ENCODE measurements at places on chromosomes 4 and X.

DNA sequence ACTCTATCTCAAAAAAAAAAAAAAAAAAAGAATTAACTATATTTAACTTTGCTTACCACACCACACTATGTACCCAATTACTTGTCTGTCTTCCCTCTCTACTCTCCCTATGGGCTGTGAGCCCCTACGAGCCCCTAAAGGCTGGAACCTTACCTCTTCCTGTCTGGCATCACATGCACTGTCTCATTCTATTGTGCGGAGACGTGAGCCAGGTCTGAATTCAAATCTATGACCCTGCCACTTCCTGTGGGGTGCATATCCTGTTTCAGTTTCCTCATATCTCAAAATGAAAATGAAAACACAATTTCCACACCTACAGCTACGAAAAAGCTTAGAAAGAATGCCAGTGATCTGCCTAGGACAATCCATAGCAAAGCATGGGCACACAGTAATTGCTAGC lies 42.9 kb upstream of the HS3ST1 start:
- DNase-seq = no peak

DNA sequence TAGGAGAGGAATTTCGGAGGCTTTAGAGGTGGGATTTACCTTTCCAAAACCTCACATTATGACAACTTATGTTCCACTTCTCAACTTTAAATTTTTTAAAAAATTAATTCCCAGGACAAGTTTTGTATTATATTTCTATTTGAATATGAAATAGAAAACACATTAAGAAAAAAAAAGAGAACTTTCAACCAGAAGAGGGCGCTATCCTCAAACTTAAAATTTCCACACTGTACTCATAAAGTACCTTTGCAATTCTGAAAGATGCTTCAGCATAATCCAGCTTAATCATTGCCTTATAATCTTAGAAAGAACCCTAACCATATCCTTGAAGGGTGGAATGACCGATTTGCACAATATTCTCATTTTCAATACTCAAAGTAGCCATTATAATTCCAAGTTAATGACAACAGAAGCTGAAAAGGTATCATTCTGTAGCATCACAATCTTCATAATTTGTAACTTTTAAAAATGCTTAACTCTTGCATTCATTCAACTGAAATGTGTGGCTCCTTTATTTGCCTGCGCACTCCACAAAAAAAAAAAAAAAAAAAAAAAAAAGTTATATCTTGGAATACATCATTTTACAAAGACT lies 158.0 kb downstream of the KCNIP4 start:
- no peak for DNase-seq

GRCh38 chrX:133881893-133882292 lies 103.5 kb downstream of the GPC3 start:
- DNase-seq = no peak

GRCh38 chr4:27149541-27150212 lies 289.0 kb downstream of the STIM2 start:
- DNase-seq = no peak

- DNase-seq = no peak
Observed at GRCh38 chr4:16942491-16942890, 44.0 kb upstream of the LDB2 start.

DNA sequence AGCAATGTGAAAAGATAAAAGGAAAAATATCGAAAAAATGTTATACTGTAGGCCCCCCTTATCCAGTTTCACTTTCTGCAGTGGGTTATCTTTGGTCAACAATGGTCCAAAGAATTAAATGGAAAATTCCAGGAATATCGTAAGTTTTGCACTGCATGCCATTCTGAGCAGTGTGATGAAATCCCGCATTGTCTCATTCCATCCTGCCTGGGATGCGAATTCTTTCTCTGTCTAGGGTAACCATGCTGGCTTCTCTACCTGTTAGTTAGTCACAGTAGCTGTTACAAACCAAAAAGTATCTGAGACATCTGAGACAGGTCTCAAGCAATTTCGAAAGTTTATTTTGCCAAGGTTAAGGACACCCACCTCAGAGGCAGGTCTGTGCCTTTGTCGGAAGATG lies 170.3 kb downstream of the COX18 start:
- DNase-seq = no peak

DNA sequence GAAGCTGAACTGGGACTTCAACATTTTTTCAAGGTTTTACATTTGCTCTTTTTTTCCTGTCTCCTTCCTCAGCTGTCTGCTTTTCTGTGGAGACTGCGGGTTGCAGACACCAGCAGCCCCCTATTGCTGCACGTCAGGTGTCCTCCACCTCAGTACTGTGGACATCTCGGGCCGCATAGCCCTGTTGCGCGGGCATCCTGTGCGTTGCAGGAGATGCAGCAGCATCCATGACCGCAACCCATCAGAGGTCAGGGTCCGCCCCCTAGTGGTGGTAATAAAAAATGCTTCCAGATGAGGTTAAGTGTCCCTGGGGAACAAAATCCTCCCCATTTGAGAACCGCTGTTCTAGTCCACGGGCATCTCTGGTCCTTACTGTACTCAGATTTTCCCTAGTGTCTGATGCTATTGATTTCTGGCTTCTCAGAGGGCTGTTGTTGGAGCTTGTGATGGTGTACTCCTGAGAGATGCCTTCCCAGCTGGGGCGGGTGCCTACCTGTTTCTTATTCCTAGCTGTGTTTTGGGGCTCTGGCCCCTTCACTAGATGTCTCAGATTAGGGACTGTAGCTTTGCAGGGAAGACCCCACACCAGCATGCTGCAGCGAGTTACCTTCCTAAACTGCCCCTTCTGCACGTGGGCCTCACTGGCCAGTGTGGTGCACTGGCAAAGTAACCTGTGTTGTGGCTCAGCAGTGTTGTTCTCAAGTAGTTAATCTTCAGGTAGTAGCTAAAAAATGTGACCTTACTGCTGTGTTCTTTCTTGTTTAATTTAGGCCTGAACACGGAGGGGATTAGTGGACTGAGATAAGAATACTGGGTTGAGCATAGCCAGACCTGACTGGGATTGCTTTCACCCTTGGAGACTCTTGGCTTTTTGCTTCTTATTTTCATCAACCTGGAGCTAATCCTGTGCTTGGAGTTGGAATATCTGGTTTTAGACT lies 28.2 kb downstream of the NSD2 start:
- DNase-seq = no peak

GRCh38 chr4:162659716-162660115 lies 495.9 kb upstream of the FSTL5 start:
- no peak for DNase-seq

DNA sequence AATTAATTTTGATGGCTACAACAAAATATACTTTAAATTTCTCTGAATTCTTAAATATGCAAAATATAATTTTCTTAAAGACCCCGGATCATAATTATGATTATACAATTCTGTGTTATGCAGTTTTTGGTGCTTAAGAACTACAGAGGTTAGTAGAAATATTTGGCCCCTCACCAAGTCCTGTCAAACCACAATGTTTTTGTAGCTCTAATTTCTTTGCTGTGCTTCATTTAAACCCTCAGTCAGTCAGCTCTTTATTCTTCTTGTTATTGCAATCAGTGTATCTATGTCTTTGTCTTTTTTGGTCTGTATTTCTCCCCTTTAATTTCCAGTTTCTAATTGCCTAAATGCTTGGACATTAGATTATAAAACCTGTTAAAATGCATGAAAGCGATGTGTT lies 186.1 kb downstream of the CAMK2D start:
- DNase-seq = no peak

GRCh38 chr4:99219072-99219471 lies at the start of gene ADH6:
ADH6 (minus strand) TSS chr4:99219246; CDS start chr4:99219152, 94 bp downstream.
- DNase-seq = no peak

- no peak for DNase-seq
Observed at GRCh38 chr4:151583157-151583914, 174.4 kb downstream of the FHIP1A start.

GRCh38 chr4:140971077-140971792 lies 162.0 kb downstream of the RNF150 start:
- no peak for DNase-seq

- DNase-seq = no peak
Observed at GRCh38 chrX:148865277-148866210, 365.1 kb downstream of the AFF2 start.

DNA sequence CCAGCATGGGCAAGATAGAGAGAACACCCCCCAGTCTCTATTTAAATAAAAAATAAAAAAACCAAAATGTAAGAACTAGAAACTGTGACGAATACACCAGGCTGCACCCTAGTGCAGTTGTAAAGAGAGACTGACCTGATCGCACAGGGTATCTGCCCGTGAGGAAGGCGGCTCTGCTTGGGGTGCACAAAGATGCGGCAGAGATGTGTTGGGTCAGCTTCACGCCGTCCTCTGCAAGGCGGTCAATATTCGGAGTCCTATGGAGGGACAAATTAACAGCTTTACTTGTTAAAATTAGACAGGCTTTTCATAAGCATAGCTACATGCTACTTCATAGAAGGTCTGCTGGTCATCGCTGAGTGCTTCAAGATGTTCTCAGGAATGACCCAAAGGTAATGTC lies 26.1 kb upstream of the ARSD start:
- DNase-seq = no peak

DNA sequence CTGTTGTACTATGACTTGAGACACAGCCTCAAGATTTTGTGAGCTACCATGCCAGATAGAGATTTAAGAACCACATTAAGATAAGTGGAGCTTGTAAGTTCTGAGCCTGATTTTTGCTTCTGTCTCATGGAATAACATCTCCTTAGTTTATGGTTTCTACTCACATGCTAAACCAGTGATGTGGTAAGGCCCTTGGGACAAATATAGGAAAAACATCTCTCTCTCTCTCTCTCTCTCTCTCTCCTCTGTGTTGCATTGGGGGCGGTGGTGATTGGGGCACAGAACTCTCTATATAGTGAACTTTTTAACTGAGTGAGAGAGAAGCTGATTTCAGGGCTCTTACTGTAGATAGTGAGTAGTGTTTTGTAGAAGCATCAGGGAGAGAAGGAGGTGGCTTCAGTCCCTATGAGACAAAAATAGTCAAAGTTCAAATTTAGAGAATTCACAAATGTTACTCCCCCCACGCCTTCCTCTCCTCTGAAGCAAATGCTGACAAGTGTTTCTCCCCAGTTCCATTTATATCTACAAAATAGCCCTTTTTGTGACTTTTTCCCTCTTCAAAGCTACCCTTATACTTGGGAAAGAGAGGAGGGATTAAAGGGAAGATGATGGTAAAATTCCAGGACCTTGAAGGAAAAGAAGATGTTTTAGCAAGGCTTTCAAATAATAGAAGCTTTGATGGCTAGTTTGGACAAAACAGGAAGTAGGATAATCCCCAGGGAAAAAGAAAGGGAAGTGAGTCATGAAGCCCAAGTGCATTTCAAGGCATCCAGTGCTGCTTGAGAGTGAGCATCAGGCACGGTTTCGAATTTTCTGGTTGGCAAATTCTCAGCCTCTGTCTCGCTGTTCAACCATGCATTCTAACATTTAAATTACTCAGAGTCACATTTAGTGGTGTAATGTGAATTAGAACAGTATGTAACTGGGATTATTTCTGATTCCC lies 134.3 kb upstream of the AP1S2 start:
- DNase-seq = peak; percentile 38

GRCh38 chr4:96035727-96036126 lies 195.8 kb downstream of the PDHA2 start:
- no peak for DNase-seq

- DNase-seq = no peak
Observed at GRCh38 chrX:24879679-24880078, 136.1 kb downstream of the ARX start.

GRCh38 chrX:153900831-153901752 lies 3.4 kb upstream of the AVPR2 start:
- DNase-seq = peak; percentile 55

GRCh38 chrX:136779346-136779781 lies 1.4 kb downstream of the ARHGEF6 start:
- DNase-seq = no peak

DNA sequence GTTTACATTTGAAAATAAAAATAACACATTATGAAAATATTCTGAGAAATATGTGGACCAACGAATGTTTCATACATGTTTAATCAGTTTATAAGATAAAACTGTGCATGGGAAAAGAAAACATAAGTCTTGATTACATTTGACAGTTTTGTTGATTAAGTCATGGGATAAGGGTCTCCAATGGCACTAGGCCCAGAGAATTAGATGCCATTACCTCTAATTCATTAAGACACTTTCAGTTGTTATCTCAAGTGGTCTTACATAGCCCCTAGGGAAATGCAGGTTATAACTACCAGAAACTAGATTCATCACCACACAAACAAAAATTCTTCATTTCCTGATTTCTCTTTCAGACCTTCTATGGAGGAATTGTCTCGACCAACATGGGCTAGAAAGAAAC lies 300.8 kb downstream of the PCDH7 start:
- DNase-seq = no peak

GRCh38 chr4:79623021-79623870 lies 215.2 kb upstream of the GK2 start:
- no peak for DNase-seq

DNA sequence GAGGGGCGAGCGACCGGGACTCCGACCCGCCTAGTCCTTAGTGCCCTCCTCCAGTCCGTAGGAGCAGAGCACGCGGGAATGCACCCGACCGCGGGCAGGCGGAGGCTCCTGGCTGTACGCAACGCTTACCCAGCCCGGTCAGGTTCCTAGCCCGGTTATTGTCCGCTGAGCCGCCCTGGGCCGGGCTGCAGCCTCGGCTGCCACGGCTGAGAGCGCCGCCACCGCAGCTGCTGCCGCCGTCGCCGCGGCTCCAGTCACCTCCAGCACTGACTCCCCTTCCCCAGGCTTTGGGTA lies at the start of gene AMER1:
Gene AMER1 (minus strand): TSS at position 268 of the 294 bp plus-strand sequence. CDS start 12,422 bp downstream, outside the sequence.
- no peak for DNase-seq

DNA sequence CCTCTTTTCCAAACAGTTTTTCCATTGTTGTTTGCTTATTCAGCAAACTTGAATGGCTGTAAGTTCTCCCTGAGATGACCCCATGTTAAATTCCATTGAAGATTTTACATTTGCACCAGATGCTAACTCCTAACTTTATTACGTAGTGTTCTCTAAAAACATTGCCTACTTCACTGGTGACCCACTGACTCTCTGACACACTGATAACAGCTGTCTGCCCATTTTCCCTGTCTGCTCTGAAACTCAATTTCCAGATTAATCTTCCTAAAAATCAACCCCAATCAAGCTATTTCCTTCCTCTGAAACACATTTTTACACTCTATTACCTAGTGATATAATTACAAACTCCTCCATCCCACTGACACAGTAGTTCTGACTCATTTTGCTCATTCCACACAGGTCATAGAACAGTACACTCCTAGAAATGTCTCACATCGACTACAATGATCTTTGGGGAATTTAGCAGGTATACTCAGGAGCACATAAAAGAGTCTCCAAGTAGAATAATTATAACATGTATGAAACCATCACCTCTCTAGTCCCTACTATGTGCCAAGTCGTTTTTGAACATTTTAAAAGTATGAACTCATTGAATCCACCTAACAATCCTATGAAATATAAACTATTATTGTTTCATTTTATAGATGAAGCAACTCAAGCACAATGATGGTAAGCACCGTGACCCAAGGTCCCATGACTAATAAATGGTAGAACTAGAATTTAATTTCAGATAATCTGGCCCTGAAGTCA lies 210.9 kb downstream of the SLIT2 start:
- no peak for DNase-seq

GRCh38 chrX:56233100-56233499 lies 944 bp downstream of the KLF8 start:
- no peak for DNase-seq
